Activated naive CD4-positive, alpha-beta T cell treated with Interleukin-2 at 50 U/mL for 16 hours (primary cell): ENCODE measurements at places on chromosomes 12 and 14.
A peak's percentile ranks its signal among the peaks of the same experiment; 100 is the strongest.

DNA sequence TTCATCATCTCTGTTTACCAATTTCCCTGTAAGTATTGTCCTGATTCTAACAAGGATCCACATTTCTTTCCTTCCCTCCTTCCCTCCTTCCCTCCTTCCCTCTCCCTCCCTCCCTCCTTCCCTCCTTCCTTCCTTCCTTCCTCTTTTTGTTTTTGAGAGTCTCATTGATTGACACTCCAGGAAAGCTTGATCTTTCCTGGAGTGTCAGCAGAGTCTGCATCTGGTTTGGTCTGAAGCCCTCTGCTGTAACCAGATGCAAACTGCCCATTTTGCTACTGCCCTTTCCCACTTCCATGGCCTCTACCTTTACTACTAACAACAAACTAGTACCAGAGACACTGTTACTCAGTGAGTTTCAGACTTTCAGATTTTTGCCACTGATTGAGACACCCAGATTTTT is 14.4 kb upstream of the OR6C65 start:
- no peak for DNase-seq

DNA sequence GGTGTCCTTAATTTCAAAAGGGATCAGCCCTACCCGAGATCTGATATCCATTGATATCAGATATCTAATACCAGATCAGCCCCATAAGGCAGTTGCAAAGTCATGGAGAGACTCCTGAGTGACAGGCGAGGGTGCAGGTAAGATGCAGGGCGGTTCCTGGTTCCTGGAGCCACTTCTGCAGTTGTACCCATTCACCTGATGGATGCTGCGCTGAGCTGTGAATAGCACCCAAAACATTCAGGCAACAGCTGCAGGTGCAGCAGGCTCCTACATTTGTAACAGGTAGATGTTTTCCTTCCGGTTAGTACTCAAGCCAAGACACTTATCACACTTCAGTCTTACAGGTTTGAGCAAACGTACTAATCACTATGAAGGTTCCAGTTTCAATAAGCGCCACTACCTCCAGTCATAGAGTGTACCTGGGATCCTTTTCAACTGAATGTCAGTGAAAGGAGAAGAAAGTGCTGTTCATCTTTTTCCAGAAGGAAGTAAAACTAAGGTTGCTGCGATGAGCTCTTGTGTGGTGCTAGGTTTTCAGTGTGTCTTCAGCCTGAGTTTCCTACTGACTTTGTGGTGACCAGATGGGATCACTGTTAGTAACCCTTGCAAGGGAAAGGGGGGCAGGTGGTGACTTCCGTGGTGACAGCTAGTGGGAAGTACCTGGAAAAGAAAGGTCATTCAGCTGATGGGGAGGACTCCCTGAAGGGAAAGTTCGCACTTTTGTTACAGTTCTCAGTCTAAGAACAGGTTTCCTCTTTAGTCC is 1.9 kb downstream of the ATP6V0A2 start:
- DNase-seq: peak; percentile 51

DNA sequence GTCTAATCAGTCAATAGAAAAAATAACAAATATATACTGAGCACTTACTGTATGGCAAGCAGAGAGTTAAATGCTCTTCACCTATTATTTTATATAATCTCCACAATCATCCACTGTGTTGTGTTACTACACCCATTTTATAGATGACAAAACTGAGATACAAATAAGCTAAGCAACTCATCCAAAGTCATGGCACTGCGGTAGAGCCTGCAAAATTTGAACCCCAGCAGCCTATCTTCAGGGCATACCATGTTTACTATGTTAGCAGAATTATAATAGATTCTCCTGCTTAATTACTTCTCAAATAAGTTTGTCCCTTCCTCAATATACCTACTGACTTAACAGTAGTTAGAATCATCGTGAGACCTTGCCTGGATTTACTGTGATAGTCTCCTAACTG is 53.6 kb upstream of the PCED1B start:
- no peak for DNase-seq

- no peak for DNase-seq
Measured at GRCh38 chr14:81153187-81153586, 67.6 kb downstream of the GTF2A1 start.

- no peak for DNase-seq
Measured at GRCh38 chr14:50388256-50388931, 8.3 kb downstream of the CDKL1 start.

- DNase-seq: no peak
Measured at GRCh38 chr12:9143137-9143536, 27.4 kb upstream of the A2M start.

- no peak for DNase-seq
Measured at GRCh38 chr14:72409047-72409446, 476.8 kb downstream of the RGS6 start.

DNA sequence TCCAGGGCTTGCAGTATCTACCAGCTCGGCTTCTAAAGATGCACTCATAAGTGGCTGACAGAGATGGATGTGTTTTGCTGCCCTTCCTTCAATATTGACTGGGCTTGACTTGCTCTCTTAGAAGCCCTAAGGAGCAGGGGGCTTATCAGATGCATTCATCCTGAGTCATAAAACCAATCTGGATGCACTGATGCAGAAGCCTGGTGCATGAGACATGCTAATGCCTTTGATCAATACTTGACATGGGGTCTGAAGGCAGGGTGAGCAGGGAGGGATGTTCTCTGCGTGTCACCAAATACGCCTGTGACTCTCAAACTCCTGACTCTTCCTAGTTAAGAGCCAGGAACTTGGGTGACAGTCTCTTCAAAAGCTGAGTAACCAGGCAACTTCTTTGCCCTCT is 77.8 kb upstream of the HSPB8 start:
- DNase-seq: no peak

GRCh38 chr12:46917821-46918220 is 92.0 kb upstream of the SLC38A4 start:
- DNase-seq: no peak

DNA sequence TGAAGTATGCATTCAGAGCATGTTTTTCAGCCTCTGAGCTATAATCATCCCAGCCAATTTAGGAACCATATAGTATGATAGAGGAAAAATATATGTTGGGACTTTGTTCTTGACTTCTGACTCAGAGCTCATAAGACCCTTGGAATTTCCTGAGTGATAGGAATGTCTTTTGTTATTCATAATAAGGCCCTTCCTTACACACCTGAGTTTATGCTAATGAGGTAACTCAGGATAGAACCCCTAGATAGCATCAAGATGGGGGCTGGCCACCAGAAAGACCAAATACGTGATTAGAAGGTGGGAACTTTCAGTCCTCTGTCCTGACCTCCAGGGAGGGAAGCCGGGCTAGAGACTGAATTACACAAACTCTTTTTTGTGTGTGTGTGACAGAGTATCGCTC is 32.4 kb upstream of the PLEK2 start:
- no peak for DNase-seq

DNA sequence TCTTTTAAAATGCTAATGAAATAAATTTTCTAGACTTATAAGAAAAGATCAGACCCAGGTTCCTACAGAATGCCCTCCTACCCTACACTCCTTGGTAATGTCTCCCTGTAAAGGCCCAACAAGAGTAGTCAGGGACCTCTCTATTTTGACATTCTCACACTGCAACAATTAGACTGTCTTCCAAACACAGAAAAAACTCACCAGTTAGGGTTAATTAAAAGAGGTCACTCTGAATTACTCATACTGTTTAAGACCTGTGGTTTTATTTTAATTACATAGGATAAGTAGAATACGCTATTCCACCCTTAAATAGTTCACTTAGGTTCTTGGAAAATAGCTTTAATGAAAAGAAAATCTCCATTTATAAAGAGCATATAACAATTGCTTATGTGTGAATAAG is 142.4 kb downstream of the ITPR2 start:
- no peak for DNase-seq

DNA sequence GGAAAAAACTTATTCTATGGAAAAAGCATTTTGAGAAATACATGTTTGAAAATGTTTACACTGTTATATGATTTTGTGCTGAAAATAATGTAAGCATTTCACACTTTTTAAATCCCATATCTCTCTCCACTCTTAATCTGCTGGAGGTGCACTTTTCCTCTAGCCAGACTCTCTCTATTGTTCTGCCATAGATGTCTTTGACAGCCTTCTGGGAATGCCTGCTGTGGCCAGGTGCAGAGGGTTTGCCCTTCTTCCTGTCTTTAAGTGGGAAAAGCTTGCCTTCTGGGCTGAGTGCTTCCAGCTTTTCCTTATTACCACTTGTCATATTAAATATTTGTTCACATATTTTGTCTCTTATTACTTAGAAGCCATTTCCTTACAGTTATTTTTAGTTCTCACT is 60.1 kb upstream of the PPM1H start:
- DNase-seq: no peak

DNA sequence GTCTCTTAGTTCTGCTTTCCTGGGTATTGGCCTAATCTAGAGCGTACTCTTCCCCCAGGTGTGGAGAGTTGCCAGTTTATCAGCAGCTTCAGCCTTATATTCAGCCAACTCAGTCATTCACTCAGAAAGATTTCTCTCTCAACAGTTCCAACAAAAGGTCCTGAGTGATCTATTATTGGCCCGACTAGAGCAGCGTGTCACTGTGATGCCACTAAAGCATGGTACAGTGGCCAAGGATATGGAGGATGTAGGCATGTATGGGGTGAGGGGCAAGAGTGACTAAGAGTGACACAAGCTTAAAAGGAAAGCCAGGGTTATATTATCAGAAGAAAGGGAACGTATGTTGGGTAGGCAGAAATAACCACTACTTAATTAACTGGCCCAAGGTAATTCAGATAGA is 4.8 kb downstream of the NOPCHAP1 start:
- DNase-seq: no peak

DNA sequence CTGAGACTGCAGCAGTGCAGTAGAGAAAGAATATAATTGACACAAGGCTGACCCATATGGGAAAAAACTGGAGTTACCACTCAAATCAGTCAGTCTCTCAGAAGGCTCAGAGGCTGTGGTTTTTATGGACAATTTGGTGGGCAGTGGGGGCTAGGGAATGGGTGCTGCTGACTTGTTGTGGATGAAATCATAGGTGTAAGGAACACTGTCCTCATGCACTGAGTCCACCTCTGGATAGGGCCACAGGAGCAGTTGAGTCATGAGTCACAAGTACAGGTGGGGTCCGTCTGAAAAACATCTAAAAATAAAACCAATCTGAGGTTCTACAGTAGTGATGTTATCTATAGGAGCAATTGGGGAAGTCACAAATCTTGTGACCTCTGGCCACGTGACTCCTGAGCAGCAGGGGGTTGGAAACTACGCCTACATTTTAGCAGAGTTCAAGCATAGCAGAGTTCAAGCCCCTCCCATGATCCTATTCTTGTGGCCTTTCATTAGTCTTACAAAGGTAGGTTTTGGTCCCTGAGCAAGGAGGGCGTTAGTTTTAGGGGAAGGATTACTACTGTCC is 18.1 kb upstream of the SGPP1 start:
- peak; percentile 5 for DNase-seq

DNA sequence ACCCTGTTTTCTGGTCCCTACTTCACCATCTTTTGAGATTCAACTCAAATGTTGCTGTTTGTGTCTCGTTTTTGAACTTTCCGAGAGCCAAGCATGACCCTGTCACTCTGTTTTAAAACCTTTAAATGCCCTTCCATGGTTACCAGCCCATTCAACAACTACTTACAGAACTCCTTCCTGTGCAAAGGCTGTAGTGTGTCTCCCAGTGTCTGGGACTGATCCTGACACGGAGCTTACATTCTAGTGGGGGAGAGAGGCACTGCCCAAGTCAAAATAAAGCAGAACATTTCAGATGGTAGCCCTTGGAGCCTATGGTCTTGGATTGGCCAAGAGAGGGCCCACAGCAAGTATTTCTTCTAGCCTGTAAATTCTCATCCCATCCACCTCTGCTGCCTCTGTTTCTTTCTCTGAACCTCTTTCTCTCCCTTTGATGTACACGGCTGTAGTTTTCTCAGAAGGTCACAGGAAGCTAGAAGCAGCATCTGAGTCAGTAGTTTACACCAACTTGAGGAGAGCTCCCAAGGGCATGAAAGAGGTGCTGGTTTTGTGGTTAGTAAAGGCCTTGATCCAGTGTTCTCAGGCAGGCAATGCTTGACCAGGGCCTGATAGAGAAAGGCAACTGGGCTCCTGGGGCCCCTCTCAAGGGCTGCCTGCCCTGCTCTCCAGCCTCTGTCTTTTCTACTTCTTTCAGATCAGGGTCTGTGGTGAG is 42.3 kb upstream of the SLC24A4 start:
- DNase-seq: no peak

DNA sequence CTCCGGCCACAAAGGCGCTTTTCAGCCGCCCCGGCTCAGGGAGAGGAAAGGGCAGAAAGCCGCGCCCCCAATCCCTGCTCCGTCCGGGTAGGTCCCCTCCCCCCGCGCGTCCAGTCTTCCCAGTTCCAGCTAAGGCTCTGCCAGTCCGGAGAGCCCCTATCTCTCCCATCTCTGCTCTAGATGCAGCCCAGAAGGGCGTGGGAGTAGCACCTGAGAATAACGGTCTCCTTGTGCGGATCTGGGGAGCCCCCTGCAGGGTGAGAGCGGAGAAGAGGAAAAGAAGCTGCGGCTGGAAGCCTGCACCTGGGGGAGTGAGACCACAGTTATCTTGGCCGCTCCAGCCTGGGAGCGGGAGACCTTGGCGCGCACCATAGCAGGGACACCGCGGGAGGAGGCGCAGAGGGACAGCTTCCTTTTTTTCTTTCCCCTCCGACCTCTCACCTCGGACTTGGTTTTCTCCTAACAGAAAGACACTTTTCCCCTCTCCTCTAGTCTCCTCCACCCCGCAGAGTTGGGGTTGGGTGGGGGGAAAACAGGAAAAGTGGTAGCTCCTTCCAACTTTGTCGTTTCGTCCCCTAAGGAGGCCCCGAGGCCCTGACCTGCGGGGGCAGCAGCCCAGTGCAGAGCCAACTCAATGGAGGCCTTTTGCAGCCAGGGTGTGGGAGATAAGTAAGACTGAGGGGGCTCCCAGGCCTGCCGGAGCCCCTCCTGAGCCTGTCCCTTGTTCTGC is 2.4 kb downstream of the DHH start:
- DNase-seq: peak; percentile 68
